ENCODE measurements at places on chromosomes 13 and 19.

- DNase-seq = no peak
These were observed 29.9 kb upstream of the IRS2 start for GRCh38 chr13:109816112-109816807.

DNA sequence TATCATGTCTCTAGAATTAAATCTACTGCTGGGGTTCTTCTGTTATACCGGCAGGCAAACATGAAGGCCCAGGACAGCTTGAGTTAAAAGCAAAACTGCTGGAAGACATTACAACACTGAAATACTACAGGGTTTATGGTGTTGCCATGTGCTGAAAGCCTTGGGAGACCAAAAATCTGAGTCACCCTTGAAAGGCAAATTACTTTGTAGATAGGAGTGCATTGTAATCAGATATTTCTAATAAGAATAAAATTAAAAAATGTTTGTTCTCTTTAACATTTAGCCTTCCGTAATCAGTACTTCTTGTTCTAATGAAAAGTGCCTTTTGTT lies 181.3 kb downstream of the PCDH9 start:
- DNase-seq = no peak

DNA sequence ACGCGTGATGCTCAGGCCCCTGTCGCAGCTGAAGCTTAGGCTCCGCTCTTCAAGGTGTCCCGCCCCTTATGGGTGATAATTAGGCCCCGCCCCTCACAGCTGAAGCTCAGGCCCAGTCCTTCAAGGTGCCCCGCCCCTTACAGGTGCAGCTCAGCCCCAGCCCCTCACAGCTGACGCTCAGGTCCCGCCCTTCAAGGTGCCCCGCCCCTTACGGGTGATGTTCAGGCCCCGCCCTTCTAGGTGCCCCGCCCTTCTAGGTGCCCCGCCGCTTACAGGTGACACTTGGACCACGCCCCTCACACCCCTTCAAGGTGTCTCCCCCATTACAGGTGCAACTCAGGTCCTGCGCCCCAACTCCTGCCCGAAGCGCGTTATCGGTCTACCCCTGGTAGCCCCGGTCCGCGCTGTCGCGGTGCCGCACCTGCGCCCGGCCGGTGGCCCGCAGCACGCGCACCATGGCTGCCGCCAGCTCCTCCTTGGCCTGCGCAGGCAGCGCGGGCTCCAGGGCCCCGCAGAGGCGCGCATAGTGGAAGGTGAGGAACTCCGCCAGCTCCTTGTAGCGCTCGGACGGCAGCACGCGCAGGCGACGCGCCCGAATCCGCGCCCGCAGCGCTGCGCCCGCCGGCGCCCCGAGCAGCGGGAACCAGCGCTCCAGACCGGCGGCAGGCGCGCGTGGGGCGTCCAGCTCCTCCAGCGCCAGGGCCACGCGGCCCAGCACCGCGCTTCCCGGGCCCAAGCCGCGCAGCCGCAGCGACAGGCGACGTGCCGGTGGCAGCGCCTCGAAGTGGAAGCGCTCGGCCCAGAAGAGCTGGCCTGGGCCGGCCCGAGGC lies 7.3 kb downstream of the RASAL3 start:
- no peak for DNase-seq

GRCh38 chr13:92500192-92500591 lies 726.4 kb upstream of the GPC6 start:
- no peak for DNase-seq

DNA sequence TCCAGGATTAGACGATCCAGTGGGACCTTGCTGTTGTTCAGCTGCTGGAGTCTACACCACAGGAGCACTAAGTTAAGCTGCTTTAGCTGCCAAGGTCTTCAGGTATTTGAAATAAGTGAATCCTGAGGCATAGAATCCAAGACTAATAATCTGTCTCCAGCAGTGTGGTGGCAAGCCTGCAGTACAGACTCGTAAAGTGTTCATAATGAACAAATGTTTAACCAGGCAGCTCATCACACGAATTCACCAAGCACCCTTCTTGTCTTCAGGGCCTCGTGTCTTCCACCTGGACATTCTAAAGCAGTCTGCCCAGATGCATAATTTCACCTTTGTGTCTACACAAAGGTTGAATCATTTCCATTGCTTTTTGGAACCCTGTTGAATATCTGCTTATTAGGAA lies 5.3 kb downstream of the ATP11A start:
- no peak for DNase-seq

- DNase-seq = no peak
These were observed 22.1 kb upstream of the SACS start for GRCh38 chr13:23455401-23456185.

DNA sequence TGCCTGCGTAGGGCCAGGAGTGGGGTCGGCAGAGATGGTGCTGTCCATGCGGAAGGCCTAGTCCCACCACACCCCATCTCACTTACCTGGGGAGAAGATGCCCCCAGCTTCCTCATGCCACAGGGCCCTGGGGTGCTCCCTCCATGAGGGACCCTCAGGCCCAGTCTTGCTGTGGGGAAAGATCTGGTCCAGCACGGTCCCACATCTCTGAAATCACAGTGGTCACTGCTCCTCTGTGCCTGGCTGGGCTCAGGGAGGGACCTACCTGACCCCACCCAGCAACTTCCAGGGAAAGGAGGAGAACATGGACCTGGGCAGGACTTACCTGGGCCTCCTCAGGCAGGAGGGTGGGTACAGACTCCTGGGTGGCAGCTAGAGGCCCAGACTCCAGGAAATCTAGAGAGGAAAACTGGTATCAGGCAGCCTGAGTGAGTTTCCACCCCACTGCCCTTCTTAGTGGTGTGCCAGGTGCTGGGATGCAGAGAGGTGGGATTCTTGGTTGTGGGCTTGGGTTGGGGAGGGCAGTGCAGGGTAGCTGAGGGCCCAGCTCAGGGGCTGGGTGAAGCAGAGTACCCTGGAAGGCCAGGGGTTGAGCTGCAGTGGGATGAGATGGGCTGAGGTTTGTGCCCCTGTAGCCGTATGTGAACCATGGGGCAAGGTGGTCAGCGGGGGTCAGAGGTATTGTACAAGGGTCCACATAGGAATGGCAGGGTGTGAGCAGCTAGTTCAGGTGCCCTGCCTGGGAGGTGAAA lies 3.8 kb downstream of the MZF1 start:
- no peak for DNase-seq

- no peak for DNase-seq
These were observed 67.7 kb upstream of the USP29 start for GRCh38 chr19:57052081-57052480.

GRCh38 chr13:95193509-95194230 lies 107.6 kb downstream of the ABCC4 start:
- no peak for DNase-seq

GRCh38 chr13:23506807-23507291 lies 63.4 kb upstream of the TNFRSF19 start:
- no peak for DNase-seq

- no peak for DNase-seq
These were observed 63.8 kb downstream of the KCNRG start for GRCh38 chr13:50078895-50079654.

GRCh38 chr13:79995334-79995733 lies 345.6 kb downstream of the SPRY2 start:
- no peak for DNase-seq

DNA sequence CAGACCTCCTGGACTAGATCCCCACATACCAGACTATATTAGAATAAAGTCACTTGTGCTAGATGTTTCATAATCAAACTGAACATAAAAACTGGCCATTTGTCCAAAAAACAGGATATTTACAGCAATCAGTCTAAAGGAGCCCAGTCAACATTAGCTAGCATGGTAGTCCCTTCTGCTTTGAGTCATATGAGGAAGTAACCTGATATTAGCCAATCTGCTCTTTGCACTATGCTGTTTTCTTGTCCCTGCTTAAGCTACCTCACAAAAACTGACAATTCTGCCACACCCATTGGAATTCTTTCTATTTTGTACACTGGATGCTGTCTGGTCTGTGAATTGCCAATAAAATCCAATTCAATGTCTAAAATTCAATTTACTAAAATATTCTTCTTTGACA lies 1824.2 kb downstream of the OLFM4 start:
- DNase-seq = no peak

- no peak for DNase-seq
These were observed 10.8 kb downstream of the TMEM38A start for GRCh38 chr19:16671652-16672274.

DNA sequence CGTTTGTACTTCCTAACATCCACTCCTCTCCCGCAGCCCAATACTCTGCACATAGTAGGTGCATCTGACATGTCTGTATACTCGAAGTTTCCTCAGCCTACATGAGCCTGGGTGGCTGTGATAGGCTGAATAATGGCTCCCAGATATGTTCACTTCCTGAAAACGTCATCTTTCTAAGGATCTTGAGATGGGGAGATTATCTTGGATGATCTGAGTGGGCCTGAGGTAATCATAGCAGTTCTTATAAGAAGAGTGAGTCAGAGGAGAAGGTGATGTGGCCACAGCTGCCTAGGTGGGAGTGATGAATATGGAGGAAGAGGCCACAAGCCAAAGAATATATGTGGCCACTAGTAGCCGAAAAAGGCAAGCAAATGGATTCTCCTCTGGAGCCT lies 84.2 kb downstream of the AKAP11 start:
- no peak for DNase-seq

DNA sequence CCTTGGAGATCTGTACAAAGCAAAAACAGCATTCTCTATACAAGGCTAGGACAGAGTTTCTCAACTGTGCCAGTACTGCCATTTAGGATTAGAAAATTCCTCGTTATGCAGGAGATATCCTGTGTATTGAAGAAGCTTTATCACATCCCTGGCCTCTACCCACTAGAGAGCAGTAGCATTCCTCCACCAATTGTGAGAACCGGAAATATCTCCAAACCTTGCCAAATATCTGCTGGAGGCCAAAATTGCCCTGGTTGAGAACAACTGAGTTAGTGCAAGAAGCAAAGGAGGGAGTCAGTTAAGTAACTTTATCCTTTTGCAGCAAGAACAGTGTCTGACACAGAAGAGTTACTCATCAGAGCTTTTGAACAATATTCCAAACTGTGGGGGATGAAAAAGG lies 16.2 kb upstream of the FREM2 start:
- no peak for DNase-seq

- no peak for DNase-seq
These were observed 49.8 kb downstream of the KATNAL1 start for GRCh38 chr13:30257468-30258099.

DNA sequence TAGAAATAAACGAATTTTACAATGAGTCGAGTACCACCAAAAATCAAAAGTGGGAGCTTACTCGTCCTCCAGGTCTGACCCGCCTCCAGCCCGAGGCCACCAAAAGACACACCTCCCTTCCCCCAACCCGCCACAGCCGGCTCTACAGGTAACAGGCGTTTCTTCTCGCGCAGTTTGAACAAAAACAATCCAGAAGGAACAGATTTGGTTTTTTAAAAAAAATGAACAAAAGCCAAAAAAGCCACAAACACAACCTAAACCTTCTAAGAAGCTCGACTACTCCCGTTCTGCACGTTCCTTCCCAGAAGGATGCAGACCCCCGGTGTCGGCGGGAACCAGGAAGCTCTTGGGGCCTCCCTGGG lies 671 bp downstream of the ZDHHC20 start:
- no peak for DNase-seq

DNA sequence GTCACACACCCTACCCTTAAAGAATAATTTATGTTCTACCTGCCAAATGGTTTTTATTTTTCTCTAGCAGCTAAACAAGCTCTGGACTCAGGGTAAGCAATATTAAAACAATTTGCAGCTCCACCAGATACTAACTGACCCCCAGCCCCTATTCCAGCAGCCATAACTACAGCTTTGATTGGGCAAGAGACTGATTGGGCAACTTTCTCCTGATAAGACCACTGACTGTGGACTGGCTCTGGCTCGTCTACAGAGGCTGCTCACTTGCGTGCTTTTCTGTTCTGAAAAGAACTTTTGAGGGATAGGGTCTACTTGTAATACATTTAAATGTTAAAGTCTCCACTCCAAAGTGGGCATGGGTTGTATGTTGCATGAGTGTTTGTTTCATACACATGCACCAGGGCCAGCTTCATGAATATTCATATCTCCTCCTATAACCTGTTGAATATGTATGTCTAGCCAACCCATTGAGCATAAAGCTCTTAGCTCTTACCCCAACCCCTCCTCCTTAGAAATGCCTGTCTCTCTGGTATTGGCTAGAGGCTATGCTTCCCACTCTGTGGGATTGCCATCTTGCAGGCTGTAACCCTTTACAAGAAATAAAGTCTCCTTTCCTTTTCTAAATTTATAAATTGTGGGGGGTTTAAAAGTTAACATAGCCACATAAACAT lies 19.9 kb downstream of the OR7A5 start:
- DNase-seq = no peak

DNA sequence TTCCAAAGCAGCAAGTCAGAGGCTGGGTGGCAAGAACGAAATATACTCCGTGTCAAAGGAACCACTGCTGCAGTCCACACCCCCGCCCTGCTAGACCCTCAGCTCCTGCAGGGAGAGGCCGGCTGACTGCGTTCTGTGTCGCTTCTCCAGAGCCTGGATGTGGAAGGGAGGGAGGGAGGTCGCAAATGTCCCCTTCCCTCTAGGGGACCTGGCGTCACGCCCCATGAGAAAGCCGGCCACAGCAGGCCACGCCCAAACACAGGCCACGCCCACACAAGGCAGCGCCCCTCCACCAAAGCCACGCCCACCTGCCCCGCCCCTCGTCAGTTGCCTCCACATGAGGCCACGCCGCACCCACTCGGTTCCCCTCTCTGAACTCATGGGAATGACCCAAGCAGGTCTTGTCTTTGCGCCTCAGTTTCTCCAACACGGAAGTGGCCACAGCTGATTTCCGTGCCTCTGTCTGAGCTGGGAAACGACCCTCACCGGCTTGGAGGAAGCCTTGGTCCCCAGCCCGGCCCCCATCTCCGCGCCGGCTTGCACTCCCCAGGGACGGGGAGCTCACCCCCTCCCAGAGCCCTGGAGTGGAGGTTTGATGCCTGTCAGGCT lies 38.4 kb upstream of the TCF3 start:
- DNase-seq = peak; percentile 28

- no peak for DNase-seq
These were observed 27.1 kb downstream of the TSSK6 start for GRCh38 chr19:19487950-19488874.

DNA sequence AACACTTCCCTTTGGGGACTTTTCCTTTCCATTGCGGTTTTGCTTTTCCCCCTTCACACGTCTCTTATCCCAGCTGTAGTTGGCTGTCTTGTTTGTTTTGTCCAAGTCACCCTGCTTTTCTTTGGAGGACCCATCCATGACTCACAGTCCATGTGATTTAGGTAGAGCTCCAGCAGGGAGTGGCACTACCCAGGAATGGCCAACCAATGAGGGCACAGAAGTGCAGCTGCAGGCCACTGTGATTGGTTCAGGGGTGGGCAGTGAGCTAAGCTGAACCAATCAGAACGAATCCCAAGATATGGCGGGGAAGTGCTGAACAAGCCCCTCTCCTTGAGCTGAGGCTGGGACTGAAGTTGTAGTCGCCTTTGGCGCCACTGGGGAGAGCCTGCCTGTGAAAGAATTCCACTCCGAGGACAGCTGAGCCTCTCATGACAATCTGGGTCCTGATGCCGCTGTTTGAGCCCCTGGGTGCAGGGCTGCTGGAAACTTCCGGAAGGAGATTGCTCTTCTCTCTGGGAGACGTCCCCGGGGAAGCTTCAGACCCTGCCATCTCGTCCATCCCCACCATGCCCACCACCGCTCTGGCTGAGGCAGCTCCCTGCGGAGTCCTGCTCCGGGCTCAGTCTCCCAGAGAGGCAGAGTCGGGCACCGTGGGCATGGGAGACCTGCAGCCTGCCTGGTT lies 62.9 kb upstream of the URI1 start:
- no peak for DNase-seq
